Activated T-helper 2 cell treated with anti-CD3 and anti-CD28 coated beads, Interferon-gamma antibody, Interleukin-2, Interleukin-4, amounts not matched to agents 10 μg/mL and 5 μg/mL and 100 μg/mL, durations not matched to agents 14 hours and 24 hours and 36 hours (primary cell): ENCODE measurements at places on chromosomes 11 and 22. TPM values are rescaled to one million over a fixed set of nuclear protein-coding genes. Genes with fewer than 3 reads are reported as not detected.

The CADM1 gene
- 1.7 and 2.9 TPM in 2 replicates for total RNA-seq

- H3K27ac ChIP-seq: peak overlapping the region; percentile 64
- H3K4me3 ChIP-seq: no peak overlapping the region
- DNase-seq: no peak
- no peaks in the 10 kb centered on the region for H3K27me3 ChIP-seq
Observed at GRCh38 chr22:30335236-30335635, 8.5 kb upstream of the TBC1D10A start.

DNA sequence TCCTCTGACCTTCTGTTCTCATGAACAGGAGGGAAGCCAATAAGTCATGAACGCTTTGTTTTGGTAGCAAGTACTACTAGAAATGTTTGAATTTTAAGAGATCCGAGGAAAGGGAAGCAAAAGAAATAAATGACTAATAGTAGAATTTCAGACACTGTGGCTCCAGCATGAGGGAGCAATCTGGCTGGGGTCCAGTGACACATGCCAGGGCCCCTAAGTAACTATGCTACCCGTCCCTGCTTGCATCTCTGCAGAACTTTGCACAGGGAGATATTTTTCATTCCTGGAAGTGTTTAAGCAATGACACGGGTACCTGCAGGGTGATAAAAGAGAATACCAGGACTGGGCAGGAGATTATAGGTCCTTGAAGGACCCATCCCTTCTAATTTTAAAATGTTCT lies 7.3 kb upstream of the ADAMTS8 start:
- peaks cover 31% of the 10 kb centered on the region for H3K4me1 ChIP-seq
- no peak overlapping the region for H3K4me3 ChIP-seq
- peaks cover 4% of the 10 kb centered on the region for H3K36me3 ChIP-seq
- no peak overlapping the region for H3K27ac ChIP-seq
- H3K27me3 ChIP-seq: peaks cover 10% of the 10 kb centered on the region

The FXYD6 gene
- 0.11 and 0.18 TPM in 2 replicates for total RNA-seq

DNA sequence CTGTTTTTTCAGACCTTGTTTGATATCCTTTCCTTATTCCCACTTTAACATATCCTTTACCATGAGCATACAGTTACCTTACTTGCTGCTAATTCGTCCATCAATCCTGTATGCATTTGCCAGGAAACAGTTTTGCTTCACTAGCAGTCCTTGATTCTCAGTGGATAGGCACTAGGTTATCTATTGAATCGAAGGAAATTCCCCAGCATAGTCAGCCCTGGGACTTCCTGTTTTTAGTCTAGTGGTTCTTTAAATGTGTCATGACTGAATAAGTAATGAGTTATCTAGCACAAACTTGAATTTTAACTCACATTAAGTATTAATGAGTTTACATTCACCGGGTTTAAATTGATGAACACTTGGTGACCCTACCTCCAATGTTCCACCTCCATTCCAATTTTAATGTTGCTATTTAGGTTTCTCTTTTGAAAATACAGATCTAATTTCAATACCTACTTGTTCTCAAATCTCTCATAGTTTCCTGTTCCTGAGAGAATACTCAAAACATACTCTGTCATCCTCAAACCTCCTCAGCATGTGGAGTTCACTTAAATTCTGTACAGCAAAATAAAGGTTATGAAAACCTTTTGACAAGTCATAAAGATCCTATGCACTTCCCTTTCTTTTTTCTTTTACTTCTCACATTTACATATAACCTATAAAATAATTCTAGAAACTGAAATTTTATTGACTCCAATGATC lies 1375.1 kb upstream of the TENM4 start:
- no peak overlapping the region for H3K27ac ChIP-seq
- DNase-seq: no peak
- no peaks in the 10 kb centered on the region for H3K27me3 ChIP-seq

The CHRNA10 gene
- total RNA-seq: 2.2 and 2.4 TPM in 2 replicates

DNA sequence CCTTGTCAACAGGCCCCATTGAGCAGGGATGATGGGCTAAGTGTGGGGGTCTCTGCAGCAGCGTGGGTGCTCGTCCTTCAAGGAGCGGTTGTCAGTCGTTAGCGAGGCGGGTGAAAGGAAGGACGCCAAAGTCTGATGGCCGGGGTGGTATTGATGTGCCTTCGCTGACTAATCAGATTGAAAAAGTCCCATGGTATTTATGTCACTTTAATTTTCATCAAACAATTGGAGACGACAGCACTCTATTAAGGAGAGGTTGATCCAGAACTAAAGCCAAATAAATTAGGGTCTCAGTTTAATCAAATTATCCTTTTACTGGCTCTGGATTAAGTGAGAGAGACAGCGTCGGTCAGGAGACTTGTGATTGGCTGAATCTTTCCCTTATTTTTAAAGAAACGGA lies 9.6 kb downstream of the HTATIP2 start:
- H3K4me1 ChIP-seq: peaks cover 28% of the 10 kb centered on the region
- peaks cover 64% of the 10 kb centered on the region for H3K36me3 ChIP-seq
- DNase-seq: no peak

- no peak for DNase-seq
- H3K27me3 ChIP-seq: no peaks in the 10 kb centered on the region
- peaks cover 38% of the 10 kb centered on the region for H3K4me1 ChIP-seq
- H3K4me3 ChIP-seq: no peak overlapping the region
- peak overlapping the region; percentile 30 for H3K27ac ChIP-seq
Observed at GRCh38 chr11:108726077-108726800, 61.4 kb downstream of the DDX10 start.

The HORMAD2 gene
- 0.48 and 0.53 TPM in 2 replicates for total RNA-seq

DNA sequence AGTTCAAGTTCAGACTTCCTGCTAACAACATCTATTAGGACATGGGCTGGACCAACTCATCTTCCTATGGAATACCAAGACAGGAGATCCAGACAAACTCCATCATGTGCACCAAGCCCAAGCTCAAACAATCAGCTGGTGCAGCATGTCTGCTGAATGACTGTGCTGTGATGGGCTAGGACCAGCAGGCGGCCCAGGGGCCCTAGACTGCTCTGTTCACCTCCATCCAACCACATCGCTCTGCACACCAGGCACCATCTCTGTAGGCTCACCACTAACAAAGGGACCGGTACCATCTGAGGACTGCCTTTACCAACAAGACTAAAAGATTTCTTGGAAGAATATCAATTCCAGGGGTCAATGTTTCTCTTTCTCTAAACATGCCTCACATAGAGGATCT lies 10.3 kb downstream of the BRD1 start:
- no peak overlapping the region for H3K4me3 ChIP-seq
- peaks cover 74% of the 10 kb centered on the region for H3K36me3 ChIP-seq
- H3K27me3 ChIP-seq: no peaks in the 10 kb centered on the region

The SLC37A2 gene
- 0.44 and 0.52 TPM in 2 replicates for total RNA-seq

The BEST1 gene
- total RNA-seq: 0.09 TPM in 1 of 2 replicates, not detected in the other
